Neural crest cell (in vitro differentiated cells): ENCODE measurements at places on chromosomes 3 and 15. TPM values are rescaled to one million over a fixed set of nuclear protein-coding genes. Genes with fewer than 3 reads are reported as not detected.
A peak's percentile ranks its signal among the peaks of the same experiment; 100 is the strongest.

DNA sequence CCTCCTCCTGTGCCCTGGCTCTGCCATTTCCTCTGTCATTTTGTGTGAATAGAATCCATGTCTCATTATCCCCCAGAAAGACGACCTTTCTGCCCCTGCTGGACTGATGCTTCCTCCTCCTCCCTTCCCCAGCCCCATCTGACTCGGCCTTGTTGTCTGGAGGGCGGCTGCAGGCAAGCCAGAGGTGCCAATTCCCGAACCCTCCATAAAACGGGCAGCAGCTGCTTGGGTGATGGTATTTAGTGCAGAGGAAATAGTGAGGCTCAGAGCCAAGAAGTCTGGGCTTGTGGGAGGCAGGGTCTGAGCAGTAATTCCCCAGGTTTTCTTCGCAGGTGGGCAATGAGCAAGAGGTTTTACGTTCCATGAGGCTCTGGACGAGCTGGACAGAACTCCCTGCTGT is 71.2 kb downstream of the ITGA11 start:
- no peak overlapping the region for H3K4me3 ChIP-seq
- peaks cover 26% of the 10 kb centered on the region for H3K4me1 ChIP-seq
- no peaks in the 10 kb centered on the region for H3K27me3 ChIP-seq

The IL12A gene
- 0.30 and 0.54 TPM in 2 replicates for total RNA-seq

- no peak overlapping the region for H3K27ac ChIP-seq
- no peaks in the 10 kb centered on the region for H3K36me3 ChIP-seq
- no peaks in the 10 kb centered on the region for H3K27me3 ChIP-seq
- no peak for DNase-seq
- peaks cover 3% of the 10 kb centered on the region for H3K4me1 ChIP-seq
Measured at GRCh38 chr15:57647071-57647790, 55.5 kb downstream of the MYZAP start.

GRCh38 chr3:197398286-197398878 is 100.0 kb upstream of the DLG1 start:
- no peaks in the 10 kb centered on the region for H3K36me3 ChIP-seq
- H3K4me3 ChIP-seq = no peak overlapping the region
- DNase-seq = no peak
- H3K27ac ChIP-seq = no peak overlapping the region

DNA sequence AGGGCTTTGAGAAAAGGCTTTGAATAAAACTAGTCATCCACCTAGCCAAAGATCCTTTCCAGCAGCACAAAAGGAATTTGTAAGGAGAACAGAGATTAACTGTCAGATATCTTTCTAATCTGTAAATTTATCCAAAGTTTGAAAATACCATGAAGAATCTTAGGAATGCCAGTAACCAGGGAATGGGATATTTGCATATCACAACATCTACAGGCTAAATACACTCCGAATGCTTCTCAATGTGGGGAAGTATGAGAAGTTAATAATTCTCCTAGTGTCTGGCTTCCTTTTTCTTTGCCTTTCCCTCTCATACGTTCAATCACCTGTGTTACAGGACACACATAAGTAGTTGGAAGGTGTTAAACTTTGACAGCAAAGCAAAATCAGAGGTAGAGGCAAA is 7.8 kb downstream of the ANAPC13 start:
- H3K36me3 ChIP-seq = peaks cover 9% of the 10 kb centered on the region
- peaks cover 5% of the 10 kb centered on the region for H3K4me1 ChIP-seq
- H3K27ac ChIP-seq = no peak overlapping the region
- no peak overlapping the region for H3K4me3 ChIP-seq
- H3K27me3 ChIP-seq = no peaks in the 10 kb centered on the region
- no peak for DNase-seq

GRCh38 chr15:88385078-88385700 is 82.0 kb downstream of the MRPL46 start:
- no peak overlapping the region for H3K27ac ChIP-seq
- no peak overlapping the region for H3K4me3 ChIP-seq
- H3K27me3 ChIP-seq = peaks cover 33% of the 10 kb centered on the region
- no peaks in the 10 kb centered on the region for H3K36me3 ChIP-seq

DNA sequence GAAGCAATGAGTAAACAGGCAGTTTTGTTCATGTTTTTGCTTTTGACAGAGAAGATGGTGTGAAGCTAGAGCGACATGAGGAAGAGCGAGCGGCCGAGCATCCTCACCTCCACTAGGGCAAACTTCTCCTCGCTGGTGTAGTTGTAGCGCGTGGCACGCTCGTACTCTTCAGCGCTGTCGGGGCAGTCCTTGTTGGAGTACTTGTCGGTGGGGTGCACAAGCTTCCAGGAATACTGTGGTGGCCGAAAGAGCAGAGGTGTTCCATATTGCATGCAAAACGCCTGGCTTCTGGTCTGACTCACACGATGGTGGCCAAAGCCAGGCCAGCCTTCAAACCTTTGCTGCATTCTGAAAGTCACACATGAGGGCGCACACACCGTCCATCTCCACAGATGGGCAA is 54.3 kb downstream of the CYFIP1 start:
- no peaks in the 10 kb centered on the region for H3K27me3 ChIP-seq
- H3K36me3 ChIP-seq = peaks cover 7% of the 10 kb centered on the region
- no peak overlapping the region for H3K4me3 ChIP-seq
- DNase-seq = no peak

DNA sequence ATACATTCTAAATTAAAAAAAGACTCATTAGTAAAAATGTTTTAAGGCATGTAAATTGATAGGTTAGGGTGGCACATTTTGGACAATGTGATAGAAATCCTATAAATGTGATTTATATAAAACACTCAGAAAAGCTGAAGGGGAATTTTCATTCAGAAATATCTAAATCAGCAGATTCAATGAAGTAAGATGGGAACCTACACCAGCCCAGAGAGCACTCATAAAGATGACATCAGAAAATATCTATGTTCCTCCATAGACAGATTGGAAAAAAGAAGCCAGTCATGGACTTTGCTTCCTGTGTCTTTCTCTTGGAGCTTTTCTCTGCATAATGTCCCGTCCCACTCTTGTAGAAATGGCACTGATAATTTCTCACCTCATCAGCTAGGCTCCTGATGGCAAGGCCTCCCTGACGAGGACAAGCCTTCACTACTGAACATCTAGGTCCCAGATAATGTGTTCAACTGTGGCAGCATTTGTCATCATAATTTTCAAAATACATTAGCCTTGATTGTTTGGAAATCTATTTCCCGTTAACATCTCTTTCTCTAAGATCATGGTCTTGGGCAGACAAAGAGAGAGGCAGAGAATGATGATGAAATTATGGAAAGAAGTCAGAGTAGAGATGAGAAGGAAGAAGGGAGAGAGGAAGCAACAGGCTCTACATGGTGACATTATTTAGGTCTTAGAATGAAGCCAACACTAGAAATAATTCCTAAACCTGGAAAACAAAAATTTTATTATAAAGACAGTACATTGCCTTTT is 354.4 kb downstream of the NTRK3 start:
- H3K4me1 ChIP-seq = peaks cover 3% of the 10 kb centered on the region
- H3K4me3 ChIP-seq = no peak overlapping the region
- DNase-seq = no peak

DNA sequence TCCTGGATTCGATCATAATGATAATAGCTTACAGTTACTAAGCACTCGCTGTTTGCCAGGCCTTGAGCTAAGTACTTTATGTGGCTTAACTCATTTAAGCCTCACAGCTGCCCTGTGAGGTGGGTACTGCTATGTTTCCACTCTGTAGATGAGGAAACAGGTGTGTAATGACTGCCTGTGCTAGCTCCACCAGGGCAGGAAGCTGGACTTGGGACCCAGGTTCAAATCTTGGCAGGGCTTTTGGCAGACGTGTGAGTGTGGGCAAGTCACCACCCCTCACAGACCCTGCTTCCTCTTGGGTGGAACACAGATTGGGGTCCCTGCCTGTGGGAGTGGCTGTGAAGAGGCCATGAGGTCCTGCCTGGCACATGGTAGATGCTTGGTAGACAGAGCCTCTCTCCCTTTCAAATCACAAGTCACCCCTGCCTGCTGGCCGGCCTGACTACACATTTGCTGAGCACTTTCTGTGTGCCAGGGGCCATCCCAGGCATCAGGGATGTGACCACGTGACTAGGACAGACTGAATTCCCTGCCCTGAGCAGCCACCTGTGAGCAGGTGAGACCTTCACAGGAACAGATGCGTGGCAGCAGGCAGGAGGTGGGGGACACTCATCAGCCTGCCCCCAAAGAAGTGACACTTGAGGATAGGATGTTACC is 3.7 kb downstream of the EFCC1 start:
- H3K27me3 ChIP-seq = peaks cover 48% of the 10 kb centered on the region
- peak overlapping the region; percentile 49 for H3K4me3 ChIP-seq
- H3K27ac ChIP-seq = no peak overlapping the region
- H3K4me1 ChIP-seq = peaks cover 43% of the 10 kb centered on the region

DNA sequence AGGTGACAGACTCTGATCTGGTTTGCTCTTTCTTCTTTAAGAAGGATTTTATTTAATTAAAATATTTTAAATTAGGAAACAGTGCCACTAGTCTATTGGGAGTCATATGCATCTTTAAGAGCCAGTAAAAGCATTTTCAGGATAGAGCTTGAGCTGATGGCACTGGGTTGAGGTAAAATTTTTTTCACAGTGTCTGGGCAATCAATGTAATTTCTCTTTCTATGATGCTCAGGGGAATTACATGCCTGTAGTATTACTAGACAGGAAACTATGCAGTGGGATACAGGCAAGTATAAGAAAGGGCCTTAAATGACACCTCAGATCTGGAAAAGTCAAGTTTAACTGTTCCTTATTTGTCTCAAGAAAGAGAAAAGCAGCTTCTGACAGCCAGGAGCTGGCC is 76.4 kb downstream of the GAP43 start:
- no peak overlapping the region for H3K4me3 ChIP-seq
- no peak for DNase-seq
- no peaks in the 10 kb centered on the region for H3K36me3 ChIP-seq
- no peak overlapping the region for H3K27ac ChIP-seq
- peaks cover 14% of the 10 kb centered on the region for H3K4me1 ChIP-seq
- no peaks in the 10 kb centered on the region for H3K27me3 ChIP-seq

DNA sequence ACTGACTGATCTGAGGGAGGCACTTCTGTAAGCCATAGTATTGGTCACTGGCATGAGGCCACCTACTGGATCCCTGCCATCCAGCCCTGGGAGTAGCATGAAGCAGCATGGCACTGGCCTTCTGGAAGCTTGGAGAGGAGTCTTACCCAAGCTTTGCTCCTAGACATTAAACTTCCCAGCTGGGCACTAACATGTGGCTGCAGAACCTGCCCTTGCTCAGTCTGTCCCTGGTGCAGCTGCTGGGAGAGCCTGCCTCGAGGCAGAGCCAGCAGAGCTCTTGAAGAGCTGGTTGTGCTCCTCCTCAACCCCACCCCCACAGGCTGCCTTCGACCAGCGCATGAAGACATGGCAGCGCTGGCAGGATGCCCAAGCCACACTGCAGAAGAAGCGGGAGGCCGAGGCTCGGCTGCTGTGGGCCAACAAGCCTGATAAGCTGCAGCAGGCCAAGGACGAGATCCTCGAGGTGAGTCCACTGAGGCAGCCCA is 17.1 kb upstream of the SNX22 start:
- peaks cover 18% of the 10 kb centered on the region for H3K36me3 ChIP-seq
- no peak for DNase-seq
- no peaks in the 10 kb centered on the region for H3K27me3 ChIP-seq
- H3K4me3 ChIP-seq = no peak overlapping the region
- no peak overlapping the region for H3K27ac ChIP-seq

DNA sequence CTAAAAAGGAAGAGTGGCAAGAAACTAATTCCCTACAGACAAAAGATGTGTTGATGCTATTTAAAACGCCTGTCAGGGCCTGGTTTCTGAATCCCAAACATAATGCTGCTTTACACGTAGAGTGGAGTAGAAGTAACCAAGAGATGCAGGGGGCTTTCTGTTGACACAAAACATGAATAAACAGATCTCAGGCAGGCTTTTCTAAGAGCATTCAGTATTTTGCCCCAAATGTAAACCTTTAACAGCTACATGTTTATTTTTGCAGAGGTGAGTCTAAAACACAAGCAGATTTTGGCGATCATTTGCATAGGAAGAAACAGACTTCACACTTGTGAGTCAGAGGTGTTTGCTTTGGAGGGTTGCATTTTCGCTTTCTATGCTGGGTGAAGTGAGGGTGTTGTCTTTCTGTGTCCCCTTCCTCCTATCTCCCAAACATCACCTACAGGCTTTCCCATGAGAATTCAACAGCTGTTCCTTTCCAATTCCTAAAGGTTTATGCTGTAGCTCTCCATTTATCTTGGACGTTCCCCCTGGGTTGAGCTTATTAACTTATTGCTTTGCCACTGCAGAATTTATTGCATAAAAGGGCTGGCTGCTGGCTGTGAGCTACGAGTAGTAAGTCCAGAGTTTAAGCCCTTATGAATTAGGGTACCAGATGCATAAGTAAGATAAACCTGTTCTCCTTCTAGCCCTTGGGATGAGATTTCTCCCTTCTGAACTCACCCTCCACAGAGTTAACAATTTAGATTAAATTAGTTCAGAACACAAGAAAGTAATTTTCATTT is 156.7 kb downstream of the DIPK2A start:
- no peak overlapping the region for H3K27ac ChIP-seq
- no peaks in the 10 kb centered on the region for H3K36me3 ChIP-seq
- H3K27me3 ChIP-seq = no peaks in the 10 kb centered on the region

GRCh38 chr3:86451749-86452148 is 539.2 kb downstream of the VGLL3 start:
- H3K36me3 ChIP-seq = no peaks in the 10 kb centered on the region
- no peak for DNase-seq
- no peaks in the 10 kb centered on the region for H3K4me1 ChIP-seq
- H3K4me3 ChIP-seq = no peak overlapping the region
- no peak overlapping the region for H3K27ac ChIP-seq
- no peaks in the 10 kb centered on the region for H3K27me3 ChIP-seq

- H3K4me3 ChIP-seq = no peak overlapping the region
- no peak overlapping the region for H3K27ac ChIP-seq
- H3K4me1 ChIP-seq = peaks cover 16% of the 10 kb centered on the region
- no peak for DNase-seq
- peaks cover 20% of the 10 kb centered on the region for H3K36me3 ChIP-seq
Measured at GRCh38 chr3:98581474-98581873, 11.9 kb downstream of the CPOX start.

GRCh38 chr3:1699361-1699920 is 399.2 kb upstream of the CNTN4 start:
- H3K27me3 ChIP-seq = peaks cover 2% of the 10 kb centered on the region
- H3K4me3 ChIP-seq = no peak overlapping the region
- DNase-seq = no peak
- no peak overlapping the region for H3K27ac ChIP-seq
- H3K4me1 ChIP-seq = no peaks in the 10 kb centered on the region

The ACOX2 gene
- 0.98 and 1.0 TPM in 2 replicates for total RNA-seq
